Activated CD4-positive, alpha-beta T cell treated with anti-CD3 and anti-CD28 coated beads for 1 hour (primary cell): ENCODE measurements at places on chromosomes 6 and 20.

- DNase-seq: no peak
Observed at GRCh38 chr20:19996222-19996621, 20.9 kb upstream of the NAA20 start.

DNA sequence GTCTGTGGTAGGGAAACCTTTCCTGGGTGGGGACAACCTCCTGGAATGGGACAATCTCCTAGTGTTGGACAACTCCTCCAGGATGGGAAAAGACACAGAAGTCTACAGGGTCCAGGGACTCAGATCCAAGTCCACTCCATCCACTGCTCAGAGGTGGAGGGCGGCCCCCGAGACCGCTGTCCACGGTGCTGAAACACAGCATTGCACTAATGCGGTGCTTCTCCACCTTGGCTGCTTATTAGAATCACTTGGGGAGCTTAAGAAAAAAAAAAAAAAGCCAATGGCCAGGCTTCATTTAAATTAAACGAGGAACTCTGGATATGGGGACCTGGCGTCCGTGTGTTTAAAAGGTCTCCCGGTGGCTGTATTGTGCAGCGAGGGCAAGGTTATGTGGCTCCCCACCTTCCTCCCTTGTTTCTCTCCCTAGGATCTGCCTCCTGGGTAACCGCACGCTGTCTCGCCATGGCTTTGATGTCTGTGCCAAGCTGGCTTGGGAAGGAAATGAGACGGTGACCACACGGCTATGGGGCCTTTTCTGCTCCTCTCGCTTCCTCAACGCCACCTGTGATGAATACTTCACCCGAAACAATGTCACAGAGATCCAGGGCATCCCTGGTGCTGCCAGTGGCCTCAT, 12.0 kb downstream of the SLC12A5 start:
- DNase-seq: no peak

DNA sequence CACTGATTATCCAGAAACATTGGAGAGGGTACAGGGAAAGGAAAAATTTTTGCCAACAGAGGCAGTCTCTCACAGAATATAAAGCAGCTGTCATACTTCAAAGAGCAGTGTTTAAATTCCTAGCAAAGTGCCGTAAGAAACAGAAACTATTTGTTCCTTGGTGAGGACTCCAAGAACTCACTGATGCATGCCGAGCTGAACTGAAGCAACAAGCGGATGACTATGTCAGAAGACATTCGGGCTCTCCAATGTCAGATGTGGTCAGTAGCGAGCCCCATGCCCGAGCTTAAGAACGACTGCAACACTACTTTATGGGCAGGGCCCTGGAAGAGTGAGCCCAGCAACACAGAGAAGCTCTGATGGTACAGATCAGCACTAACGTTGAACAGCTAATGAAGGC, 54.7 kb downstream of the OR2B6 start:
- DNase-seq: no peak

DNA sequence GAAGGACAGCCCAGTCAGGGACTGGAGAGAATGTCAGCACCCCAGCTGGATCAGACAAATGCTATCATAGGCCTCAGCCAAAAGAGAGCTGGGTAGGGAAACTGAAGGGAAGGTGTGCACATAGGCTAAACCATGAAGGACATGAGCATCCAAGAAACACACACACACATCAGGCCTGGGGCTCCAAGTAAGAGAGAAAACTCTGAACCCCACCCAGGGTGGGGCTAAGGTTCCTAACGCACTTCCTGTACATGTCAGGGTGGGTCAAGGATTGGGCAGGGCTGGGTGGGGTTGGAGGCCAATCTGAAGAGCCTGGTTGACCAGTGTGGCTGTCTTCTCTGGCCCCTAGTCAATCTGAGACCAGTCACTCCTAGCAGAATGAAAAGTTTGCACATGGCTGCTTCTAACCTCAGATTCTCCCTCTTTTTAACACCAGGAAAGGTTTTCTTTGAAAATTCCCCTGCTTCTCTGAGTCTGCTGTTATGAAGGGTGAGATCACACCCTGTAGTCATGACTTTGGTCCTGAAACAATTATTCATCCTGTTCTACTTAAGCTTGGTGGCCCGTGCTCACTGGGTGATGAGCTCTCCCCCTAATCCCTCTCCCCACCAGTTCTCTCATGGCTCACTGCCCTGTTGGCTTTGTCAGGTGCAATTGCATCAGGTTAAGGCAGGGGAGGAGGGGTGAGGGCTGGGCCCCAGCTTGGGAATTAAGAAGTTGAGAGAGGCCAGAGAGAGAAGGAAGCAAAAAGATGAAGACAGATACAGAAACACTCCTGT, 88.4 kb downstream of the MAFB start:
- DNase-seq: no peak

DNA sequence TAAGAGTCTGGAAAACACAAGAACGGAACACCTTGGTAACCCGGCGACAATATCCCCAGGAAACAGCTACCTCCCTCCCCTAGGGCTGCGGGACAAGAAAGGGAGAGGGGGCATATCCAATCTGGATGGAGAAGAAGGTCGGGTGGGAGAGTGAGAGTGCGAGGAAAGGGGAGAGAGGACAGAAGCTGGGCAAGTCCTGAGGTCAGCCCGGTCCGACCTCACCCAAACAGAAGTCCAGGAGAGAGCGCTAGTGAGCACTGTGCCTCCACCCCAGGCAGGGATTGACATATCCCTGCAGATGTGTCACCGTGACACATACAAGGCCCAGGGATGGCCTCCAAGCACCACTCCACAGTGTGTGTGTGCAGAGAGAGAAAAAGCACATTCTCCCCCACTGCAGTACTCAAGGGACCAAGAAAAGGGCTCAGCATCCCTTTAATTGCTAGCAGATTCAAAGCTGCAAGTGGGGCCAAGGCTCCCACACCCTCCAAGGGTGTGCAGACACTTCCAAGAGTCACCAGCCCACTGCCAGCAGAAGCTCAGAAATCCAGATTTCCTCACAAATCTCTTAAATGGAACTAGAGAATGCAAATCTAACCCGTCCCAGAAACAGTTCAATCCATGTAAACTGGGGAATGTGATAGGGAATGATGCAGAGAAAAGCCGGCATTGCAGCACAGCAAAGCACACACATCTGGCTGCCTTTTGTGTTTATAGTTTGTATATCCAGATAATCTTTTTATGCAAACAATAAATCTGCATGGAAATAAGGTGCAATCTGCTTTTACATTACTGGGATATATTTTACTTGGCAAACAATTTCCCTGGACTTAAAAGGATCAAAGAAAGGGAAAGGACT, 3.1 kb downstream of the PXDC1 start:
- no peak for DNase-seq
